ENCODE measurements at places on chromosomes 5 and 9. TPM values are rescaled to one million over a fixed set of nuclear protein-coding genes. Genes with fewer than 3 reads are reported as not detected.

POC5 gene
- total RNA-seq, result 7.8 TPM

TAF11L10 gene
- total RNA-seq, result not detected

OGN gene
- total RNA-seq, result not detected

CCNB1 gene
- total RNA-seq, result 211 TPM

DBH gene
- not detected for total RNA-seq

BHMT2 gene
- 0.76 TPM for total RNA-seq

IFNE gene
- 1.4 TPM for total RNA-seq

GPRIN1 gene
- total RNA-seq, result 9.3 TPM

MARCOL gene
- not detected for total RNA-seq

MLANA gene
- not detected for total RNA-seq

SMIM33 gene
- total RNA-seq, result not detected

- no peak for DNase-seq
Measured at GRCh38 chr9:11374926-11375325, 762.1 kb upstream of the PTPRD start.

- peak; percentile 69 for DNase-seq
Measured at GRCh38 chr9:5186416-5187169, 1.2 kb upstream of the INSL6 start.

- DNase-seq, result peak; percentile 53
Measured at GRCh38 chr5:89457411-89458331, 574.7 kb upstream of the MEF2C start.

DNA sequence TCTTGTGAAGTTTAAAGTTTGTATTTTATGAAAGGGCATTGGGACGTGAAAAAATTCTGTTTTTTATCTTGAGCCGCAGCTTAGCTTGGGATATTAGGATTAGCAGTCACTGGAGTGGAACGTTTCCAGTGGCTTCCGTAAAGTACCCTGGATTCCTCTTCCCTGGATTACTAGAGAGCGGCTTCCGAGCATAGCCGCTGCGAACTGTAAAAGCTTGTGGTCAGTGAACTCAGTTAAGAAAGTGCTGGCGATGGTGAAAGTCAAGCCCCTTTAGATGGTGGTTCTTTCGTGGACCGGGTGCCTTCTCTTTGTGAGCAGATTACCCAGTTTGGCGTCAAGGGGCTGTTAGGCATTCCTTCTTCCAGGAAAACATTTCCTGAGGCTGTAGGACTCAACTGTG is 168.1 kb downstream of the KDM4C start:
- DNase-seq, result no peak

DNA sequence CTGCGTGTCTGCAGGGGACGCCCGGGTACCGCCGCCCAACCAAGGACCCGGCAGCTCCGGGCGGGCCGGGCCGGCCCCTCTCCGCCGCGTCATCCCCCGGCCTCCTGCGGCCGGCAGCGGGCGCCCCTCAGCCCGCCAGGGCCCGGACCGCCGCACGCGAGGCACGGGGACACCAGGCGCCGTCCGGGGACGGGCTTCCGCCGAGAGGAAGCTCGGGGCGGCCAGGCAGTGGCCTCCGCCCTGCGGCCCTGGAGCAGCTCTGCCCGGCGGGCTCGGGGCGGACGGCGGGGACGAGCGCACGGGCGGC is 373 bp downstream of the FBXW5 start:
- DNase-seq, result peak; percentile 59

- no peak for DNase-seq
Measured at GRCh38 chr9:134390947-134391318, 64.7 kb downstream of the RXRA start.

- peak; percentile 26 for DNase-seq
Measured at GRCh38 chr9:116193636-116194035, 40.0 kb downstream of the PAPPA start.

DNA sequence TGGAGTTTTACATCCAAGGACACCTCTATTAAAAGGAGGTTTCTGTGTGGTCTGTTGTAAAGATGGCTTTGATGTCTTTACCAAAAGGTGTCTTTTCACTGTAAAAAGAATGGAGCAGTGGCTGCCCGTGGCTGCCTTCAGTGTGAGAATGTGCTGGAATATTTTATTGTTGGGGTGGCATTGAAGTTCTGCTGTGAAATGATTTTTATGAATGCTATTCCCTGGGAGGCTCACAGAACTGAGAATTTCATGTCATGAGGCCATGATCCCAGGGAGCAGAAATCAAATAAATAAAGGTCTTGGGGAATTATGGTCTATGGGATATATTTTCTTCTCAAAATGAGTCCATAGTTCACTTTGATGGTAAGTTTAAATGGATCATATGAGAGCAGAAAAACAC is 425.2 kb upstream of the ZNF608 start:
- no peak for DNase-seq

GRCh38 chr5:81633471-81633870 is 117.4 kb downstream of the SSBP2 start:
- no peak for DNase-seq

- no peak for DNase-seq
Measured at GRCh38 chr9:85723215-85723614, 18.5 kb downstream of the AGTPBP1 start.

- DNase-seq, result no peak
Measured at GRCh38 chr9:123550797-123551196, 194.8 kb downstream of the CRB2 start.

DNA sequence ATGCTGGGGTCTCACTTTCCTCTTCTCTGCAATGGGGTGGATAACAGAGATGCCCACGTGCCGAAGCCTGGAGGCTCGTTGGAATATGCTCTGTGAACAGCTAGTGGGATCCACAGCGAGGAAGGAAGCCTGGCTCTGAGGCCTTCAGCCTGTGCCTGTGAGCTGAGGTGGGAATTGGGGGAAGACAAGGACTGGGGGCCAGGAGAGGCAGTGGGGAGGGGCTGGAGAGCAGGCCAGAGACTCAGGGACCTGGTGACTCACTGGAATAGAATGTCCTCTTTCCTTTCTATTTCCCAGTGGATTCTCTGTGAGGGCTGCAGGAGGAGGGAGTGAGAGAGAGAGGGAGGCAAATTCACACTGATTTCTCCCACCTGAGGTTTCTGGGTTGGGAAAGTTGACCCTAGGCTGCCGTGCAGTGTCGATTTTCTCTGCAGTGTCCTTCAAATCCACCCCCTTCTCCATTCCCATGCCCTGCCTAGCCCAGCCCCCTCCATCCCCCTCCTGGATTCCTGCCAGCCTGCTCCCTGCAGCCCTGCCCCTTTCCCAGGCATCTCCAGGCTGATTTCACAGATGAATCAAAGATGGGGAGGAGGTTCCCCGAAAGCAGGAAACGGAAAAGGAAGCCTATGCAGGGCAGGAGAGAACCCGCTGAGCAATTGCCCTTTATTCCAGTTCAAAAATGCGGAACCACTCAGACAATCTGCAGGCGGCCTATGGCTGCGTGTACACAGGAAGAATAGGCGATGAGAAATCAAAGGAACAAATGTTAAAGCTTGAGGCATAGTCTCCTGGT is 1.4 kb upstream of the SPAAR start:
- peak; percentile 89 for DNase-seq

DNA sequence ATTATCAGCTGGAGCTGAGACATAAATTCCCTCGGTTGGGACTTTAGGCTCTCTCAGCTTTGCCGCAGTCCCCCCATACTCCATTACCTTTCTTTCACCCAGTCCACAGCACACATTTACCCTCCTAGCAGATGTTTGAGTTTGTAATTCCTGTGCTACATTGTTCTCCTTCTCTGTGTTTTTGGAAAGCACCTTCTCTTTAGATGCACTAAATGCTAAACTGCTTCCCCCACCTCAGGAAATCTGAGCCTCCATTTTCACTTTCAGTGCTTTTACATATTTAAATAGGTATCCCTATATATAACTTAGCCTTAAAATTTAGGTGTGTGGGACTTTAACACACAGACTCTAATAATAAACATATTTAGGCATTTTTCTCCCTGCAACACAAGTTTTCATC is 356.9 kb downstream of the NFIB start:
- no peak for DNase-seq

- DNase-seq, result no peak
Measured at GRCh38 chr9:120175031-120175430, 404.9 kb downstream of the CDK5RAP2 start.

- DNase-seq, result no peak
Measured at GRCh38 chr9:36843964-36844363, 190.1 kb downstream of the PAX5 start.

DNA sequence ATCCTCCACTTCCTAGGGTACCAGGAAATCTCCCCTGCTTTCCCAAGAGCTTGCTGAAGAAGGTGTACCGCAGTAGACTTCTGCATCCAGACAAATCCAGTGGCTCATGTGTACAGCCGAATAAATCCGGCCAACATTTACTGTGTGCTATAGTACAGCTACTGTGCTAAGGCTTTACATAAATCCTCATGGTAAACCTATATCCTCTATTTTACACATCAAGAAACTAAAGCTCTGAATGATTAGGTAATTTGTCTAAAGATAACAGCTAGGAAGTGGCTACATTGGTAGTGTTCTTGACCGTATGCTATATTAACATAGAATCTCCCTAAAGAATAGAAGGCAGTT is 511 bp upstream of the WDR41 start:
- DNase-seq, result no peak

DNA sequence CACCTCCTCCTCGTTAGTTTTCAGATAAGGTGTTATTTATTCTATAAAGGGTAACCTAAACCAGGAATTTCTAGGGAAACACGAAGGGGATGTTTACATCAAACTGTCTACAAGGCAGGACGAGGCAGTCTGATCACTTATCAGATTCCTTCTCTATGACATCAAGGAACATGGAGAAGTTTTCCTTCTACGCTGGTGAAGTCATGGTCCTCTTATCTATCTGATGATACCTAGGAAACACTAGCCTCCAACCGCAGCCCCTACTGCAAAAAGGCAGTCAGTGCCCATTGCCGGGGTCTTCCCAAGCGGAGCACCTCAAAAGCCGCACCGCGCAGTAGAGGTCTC is 1.5 kb downstream of the MPDZ start:
- DNase-seq, result peak; percentile 82

DNA sequence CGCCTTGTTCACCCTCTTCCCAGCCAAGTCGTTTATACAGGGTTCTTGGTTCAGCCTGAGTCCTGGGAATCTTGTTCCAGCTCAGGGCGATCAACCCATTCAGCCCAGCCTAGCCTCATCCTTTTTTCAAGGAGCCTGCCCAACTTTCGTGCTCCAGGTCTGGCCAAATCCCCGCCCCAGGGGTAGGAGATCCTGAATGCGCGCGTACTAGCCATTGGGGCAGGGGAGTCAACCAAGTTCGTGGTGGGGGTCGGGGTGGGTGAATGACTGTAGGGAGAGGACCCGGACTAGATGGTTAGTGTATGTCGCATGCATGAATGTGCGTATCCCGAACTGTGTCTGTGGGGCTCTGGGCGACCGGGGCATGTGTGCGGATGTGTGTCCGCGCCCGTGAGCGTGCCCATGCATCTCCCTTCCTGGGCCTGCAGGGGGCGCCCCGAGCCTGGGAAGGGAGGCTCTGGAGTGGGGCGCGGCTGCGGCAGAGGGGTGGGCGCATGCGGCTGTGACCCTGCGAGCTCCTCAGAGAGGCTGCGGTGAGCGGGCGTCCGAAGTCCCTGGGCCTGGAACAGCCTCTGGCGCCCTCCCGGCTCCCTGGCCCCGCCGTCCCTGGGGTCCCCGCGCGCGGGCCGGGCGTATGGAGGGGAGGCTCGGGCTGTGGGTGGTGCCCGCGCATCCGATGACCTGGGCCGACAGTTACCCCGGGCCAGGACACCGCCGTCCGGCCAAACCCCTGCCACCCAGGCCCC is 8.7 kb downstream of the CCL21 start:
- DNase-seq, result peak; percentile 55

DNA sequence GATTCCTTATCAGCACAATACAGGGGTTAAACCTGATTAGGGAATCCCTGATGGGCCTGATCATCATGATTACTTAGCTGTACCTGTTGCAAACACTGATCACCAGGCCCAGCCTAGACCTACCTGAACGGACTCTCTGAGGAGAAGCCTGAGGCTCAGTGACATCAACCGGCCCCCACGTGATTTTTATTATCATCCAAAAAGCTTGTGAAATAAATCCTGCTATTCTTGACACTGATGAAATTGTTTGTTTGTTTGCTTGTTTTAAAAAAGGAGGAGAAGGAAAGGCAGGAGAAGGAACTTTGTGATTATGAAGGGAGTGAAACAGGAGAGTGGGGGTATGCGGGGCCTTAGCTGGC is 18.1 kb downstream of the LCP2 start:
- DNase-seq, result no peak

- no peak for DNase-seq
Measured at GRCh38 chr9:438961-439768, 224.5 kb downstream of the DOCK8 start.

- no peak for DNase-seq
Measured at GRCh38 chr9:13642646-13643045, 363.2 kb upstream of the MPDZ start.

DNA sequence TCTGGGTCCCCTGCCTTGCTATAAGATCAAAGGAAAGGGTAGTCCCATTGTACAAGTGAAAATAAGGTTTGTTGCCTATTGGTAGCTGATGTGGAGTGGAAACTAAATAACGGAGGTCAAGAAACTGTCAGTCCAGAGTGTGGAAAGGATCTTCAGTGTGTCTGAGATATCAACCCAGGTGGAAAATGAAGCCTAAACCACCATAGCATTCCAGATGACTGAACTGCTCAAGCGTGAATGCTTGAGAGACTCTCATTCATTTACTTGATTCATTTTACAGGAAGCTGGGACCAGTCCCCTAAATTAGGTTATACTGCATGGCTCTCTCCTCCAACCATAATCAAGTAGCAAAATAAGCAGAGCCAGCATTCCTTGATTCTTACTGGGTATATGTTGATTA is 116.0 kb upstream of the SLC28A3 start:
- no peak for DNase-seq

DNA sequence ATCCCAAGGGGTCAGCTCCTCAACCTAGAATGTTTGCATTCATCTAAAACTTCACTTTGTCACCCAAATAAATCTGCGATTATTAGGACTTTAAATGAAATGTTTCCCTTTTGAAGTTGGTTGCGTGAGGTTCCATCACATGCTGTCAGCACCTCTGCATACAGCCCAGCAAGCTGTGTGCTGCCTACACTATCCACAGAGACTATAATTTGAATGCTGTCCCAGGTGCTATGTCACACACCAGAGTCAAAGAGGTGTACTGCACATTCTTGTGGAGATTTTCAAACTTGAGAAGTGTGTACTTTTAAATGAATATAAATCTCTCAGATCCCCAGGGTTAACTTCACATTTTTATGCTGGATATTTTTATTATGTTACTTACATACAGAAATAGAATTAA is 19.3 kb upstream of the CKS2 start:
- no peak for DNase-seq

- peak; percentile 27 for DNase-seq
Measured at GRCh38 chr9:123637945-123638634, 282.1 kb downstream of the CRB2 start.

GRCh38 chr5:155726267-155726666 is 600.7 kb upstream of the SGCD start:
- no peak for DNase-seq

DNA sequence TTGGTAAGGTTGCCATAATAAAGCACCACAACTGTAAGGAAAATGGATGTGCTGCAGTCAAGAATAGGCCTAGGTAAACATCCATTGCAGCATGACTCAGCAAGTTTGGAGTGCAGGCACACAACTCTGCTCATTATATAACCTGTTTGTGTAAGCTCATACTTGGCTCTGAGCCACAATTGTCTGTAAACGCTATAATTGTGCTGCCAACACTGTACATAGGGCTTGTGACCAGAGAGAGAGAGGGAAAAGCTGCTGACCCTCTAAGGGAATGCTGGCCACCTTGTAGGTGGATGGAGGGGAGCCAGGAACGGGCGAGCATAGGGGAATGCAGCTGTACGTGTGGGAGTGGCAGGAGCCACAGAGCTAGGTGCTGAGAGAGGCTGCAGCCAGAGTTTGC is 2186.5 kb upstream of the ACO1 start:
- no peak for DNase-seq
